Caki2 (cell line): ENCODE measurements at places on chromosomes 2 and 18. TPM values are rescaled to one million over a fixed set of nuclear protein-coding genes. Genes with fewer than 3 reads are reported as not detected.

- no peak for DNase-seq
Measured at GRCh38 chr2:37619230-37619958, 52.0 kb downstream of the CDC42EP3 start.

Gene VWC2L
- not detected in 2 replicates for total RNA-seq

- no peak for DNase-seq
Measured at GRCh38 chr2:214378455-214379103, 32.3 kb upstream of the VWC2L start.

GRCh38 chr18:59079264-59079663 is 60.4 kb upstream of the SEC11C start:
- no peak for DNase-seq
